ENCODE measurements at places on chromosomes 12 and 14.

DNA sequence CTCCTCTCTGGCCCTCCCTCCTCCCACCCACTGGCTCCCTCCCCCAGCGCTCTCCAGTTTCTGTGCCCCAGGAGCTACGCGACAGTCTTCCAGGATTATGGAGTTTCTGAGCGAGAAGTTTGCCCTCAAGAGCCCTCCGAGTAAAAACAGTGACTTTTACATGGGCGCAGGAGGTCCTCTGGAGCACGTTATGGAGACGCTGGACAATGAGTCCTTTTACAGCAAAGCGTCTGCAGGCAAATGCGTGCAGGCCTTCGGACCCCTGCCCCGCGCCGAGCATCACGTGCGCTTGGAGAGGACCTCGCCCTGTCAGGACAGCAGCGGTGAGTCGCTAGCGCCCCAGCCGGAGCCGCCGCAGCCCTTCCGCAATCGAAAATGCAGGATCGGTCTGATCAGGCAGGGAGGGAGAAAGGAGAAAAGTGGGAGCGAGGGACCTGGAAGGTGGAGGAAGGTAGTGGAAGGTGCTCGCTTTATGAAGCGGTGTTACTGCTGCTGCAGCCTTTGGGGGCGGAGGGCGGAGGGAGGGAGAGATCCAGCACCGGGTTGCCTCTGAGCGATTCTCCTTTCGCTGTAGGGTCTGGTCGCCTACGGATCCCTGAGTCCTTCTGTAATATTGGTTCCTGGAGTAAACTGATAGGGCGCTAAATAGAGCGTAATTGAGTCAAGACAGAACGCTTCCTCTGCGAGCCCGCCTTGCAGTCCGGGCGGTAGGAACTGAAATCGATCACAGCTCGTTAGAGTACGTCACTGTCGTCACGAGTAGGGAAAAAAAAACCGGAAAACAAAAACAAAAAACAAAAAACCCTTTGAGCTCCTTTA is at the start of gene ALX1:
Gene ALX1, plus strand, starts transcription at position 56 of the 819 bp plus-strand sequence. Its CDS starts 42 bp downstream, at position 98.
- no peak for DNase-seq

GRCh38 chr14:96573473-96574100 is 71.4 kb downstream of the PAPOLA start:
- DNase-seq: no peak

DNA sequence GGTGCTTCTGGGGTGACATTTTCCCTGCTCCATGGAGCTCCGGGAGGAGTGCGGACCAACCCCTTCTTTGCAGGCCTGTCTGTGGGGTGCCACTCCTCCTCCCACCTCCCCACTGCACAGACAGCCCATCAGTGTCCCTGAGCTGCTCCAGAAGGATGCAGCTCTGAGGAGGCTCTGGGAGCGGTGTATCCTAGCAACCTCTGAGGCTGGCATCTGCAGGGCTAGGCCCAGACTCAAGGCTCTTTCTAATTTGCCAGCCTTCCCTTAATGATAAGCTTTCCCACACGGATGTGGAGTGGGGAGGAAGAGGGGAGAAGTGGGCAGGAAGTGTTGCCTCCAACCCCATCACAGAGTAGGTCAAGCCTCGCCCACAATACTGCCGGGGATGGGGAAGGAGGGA is 59.7 kb downstream of the CALM1 start:
- no peak for DNase-seq

DNA sequence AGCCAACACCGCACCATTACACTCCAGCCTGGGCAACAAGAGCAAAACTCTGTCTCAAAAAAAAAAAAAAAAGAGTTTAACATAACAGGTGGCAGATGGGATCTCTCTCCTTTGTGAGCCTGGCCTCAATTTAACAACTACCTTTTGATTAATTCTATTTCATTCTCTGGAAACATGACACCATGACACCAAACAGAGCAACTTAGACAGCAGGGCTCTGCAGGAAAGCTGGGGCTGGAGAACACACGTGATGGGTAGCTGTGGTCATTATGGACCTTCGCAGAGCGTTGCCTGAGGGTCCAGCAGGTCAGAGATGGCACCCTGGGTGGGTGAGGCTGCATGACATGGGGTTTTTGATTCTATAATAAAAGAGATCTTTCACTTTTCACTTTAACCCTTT is 1.7 kb upstream of the DGLUCY start:
- DNase-seq: no peak

- no peak for DNase-seq
These were observed 40.5 kb downstream of the DUSP6 start for GRCh38 chr12:89311703-89312293.

DNA sequence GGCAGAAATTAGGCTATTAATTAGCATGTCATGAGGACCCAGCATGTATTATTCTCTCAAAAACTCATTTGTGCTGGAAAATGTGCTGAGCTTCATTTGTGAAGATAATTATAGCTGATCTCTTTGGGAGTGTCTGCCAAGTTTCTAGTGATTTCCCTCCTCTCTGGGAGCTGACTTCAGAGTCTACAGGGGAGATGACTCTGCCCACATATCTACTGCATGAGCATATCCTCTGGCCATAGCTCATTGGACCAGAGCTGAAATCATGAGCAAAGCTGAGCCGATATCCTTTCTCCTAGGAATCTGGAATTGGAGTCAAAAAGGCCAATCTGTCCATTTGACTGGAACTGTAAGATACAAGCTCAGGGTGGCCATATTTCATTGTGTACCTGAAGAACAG is 5.9 kb downstream of the CCDC198 start:
- no peak for DNase-seq

DNA sequence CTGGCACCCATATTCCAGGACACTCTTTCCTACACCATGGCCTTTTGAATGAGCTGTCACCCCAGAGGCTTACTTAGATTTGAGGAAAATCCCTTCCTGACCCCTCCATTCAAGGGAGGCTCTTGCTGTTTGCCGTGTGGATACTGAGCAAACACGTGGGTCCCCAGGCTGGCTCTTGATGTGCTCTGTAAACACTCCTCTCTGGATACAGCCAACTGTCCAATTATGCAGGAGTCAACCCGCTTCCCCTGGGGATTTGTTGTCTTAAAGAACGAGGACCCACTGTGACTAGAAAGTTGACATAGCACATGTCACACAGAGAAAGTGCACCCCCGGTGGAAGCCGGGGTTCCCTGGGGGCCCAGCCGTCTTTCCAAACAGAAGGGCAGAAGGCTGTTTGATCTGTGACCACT is 75.8 kb upstream of the CEP83 start:
- no peak for DNase-seq

DNA sequence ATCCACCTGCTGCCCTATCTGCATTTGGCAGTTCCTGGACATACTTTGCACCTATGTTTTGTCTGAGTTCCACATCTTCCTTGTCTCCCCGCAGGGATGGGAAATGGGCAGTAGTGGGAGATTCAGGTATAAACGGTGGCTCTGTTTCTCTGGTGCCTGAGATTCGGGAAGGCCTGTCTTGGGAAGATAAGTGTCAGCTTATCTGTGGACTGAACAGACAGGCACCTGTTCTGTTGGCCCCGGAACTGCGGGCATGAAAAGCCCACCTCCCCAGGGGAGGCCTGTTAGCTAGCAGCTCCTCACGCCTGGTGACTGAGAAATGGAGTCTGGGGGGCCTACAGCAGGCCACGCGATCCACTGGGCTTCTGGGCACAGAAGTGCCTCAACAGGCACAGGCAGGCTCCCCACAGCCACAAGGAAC is 5.8 kb downstream of the PHB2 start:
- DNase-seq: no peak

GRCh38 chr12:57261428-57261865 is 10.5 kb upstream of the STAC3 start:
- DNase-seq: no peak

- no peak for DNase-seq
These were observed 13.7 kb downstream of the COA8 start for GRCh38 chr14:103576371-103577024.

DNA sequence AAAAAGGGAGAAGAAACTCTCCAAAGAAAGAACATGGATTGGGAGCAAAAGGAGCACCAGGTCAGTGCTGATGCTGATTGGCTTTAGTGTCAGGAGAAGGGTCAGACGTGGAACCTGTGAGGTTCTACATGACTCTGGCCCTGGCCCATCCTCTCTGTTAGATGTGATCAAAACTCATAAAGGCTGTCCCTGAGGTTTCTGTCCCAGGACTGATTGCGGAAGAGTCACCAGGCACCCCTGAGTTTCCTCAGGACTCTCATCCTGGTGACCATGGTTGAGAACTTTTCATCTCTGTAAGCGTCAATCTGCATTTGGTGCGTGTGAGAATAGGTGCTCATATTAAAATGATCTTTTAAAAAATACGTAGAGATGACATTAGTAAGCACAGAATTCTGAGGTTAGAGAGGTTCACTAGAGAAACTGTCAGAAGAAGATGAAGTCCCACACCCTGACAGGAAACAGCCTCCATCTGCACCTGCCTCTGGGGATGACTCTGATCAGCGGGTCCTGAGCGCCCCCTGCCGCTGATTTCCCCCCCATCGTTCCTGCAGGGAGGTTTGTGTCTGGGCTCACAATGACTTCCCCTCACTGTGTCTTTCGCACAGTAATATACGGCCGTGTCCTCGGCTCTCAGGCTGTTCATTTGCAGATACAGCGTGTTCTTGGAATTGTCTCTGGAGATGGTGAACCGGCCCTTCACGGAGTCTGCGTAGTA is 741.8 kb downstream of the TMEM121 start:
- no peak for DNase-seq

- DNase-seq: no peak
These were observed 462 bp downstream of the KNTC1 start for GRCh38 chr12:122527478-122527944.

- DNase-seq: no peak
These were observed 16.0 kb upstream of the DDX11 start for GRCh38 chr12:31057671-31058070.

DNA sequence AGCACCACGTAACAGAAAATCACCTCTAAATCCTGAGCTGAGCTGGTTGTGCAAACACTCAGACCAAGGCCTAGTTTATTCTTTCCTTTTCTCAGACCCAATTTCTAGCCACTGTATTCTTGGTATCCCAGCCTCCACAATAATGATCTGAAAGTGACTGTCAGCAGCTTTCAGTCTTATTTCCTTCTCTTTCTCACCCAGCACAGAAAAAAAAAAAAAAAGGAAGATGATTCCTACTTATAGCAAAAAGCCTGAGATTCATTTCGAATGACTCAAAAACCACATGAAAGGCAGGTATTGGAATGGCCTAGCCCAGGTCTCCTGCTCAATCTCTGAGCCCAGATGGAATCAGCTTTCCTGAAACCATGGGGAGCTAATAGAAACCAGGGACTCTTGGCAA is 298.6 kb upstream of the PPFIA2 start:
- DNase-seq: no peak

DNA sequence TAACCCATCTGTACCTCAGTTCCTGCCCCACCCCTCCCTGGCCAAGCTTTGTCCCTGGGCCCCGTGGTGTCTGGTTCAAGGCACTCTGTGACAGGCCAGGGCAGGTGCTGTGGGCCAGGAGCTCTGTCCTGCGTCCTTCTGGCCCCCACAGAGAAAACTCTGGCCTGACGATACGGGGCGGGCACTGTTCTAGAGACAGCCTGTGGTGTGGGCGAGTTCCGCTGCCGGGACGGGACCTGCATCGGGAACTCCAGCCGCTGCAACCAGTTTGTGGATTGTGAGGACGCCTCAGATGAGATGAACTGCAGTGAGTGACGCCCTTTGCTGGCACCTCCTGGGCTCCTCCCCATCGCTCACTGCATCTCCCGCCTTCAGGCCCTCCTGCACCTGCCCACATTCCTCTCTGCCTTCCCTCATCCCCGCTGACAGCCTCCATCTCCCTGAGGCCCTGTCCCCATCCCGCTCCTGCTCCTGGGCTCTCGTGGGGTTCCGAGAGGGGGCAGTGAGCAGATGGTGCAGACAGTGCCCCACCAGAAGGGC is 22.8 kb upstream of the NXPH4 start:
- no peak for DNase-seq

DNA sequence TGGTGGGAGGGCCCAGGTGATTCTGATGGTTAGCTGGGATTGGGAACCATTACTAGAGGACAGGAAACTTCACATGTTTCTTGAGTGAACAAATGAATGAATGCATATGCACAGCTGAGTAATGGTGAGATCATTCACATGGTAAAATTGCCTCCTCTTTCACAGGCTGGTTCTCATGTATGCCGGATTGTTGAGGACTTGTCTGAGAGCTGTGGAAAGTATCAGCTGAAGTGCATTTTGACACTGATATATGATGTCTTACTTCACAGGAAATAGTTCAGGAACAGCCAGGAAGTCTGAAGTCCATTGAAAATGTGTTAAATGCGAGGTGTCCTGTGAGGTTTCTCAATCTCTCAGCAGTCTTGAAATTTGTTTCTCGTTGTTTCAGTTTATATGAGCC is 77.6 kb upstream of the DACT1 start:
- DNase-seq: no peak

DNA sequence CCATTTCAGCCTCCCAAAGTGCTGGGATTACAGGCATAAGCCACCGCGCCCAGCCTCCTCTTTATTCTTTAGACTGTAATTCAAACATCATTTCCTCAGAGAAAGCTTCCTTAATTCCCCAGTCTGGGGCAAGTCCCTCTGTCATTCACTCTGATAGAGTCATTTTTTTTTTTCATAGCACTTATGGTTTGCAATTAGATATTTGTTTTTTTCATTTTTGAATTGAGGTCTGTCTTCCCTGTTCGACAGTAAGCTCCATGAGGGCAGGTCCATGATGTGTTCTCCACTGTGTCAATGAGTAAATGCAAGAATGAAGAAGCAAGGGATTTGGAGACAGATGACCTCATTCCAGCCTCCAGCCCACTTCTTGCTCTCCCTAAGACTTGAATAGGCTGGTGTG is 12.1 kb downstream of the ASIC1 start:
- no peak for DNase-seq

- no peak for DNase-seq
These were observed 217.1 kb downstream of the CHST11 start for GRCh38 chr12:104673696-104674482.

DNA sequence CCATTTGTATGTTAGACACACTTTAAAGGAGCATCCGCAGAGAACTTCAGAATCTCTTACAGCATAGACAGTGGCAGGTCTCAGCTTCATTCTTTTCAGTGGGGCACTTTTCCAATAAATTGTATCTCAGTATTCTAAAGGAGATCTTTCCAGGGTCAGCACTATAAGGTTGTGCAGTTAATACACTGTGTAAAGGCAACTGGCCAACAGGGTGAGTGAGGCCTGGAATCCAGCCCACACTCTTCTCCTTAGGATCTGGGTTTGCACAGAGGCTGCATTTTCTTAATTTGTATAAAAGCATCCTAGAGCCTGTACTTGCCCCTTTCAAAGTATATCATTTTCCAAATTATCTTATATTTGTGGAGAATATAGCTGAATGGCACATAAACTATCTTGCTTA is 94.2 kb downstream of the MYF5 start:
- no peak for DNase-seq

DNA sequence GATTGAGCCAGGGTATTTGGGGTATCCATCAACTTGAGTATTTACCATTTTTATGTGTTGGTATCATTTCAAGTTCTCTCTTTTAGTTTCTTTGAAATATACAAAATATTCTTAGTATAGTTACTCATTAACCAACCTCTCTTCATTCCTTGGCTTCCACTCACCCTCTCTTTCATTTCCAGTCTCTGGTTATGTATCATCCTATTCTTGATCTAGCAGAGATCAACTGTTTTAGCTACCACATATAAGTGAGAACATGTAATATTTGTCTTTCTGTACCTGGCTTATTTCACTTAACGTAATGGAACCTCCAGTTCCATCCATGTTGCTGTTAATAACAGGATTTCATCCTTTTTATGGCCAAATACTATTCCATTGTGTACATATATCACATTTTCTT is 86.9 kb downstream of the DACT1 start:
- no peak for DNase-seq

All from cortex of kidney (tissue), 1 donor.